ENCODE measurements at places on chromosomes 2 and 18.

DNA sequence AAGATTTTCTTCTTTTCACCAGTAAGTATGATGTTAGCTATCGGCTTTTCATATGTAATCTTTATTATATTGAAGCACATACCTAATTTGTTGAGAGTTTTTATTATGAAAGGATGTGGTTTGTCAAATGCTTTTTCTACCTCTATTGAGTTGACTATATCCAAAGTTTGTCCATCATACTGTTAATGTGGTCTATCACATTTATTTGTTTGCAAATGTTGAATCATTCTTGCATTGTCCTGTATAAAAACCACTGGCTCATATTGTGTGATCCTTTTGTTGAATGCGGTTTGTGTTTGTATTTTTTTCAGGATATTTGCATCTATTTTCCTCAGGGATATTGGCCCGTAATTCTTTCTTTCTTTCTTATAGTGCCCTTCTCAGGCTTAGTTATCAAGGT lies 675.5 kb downstream of the NUP35 start:
- DNase-seq = no peak

- DNase-seq = no peak
Observed at GRCh38 chr18:44651478-44651877, 29.2 kb upstream of the SETBP1 start.

DNA sequence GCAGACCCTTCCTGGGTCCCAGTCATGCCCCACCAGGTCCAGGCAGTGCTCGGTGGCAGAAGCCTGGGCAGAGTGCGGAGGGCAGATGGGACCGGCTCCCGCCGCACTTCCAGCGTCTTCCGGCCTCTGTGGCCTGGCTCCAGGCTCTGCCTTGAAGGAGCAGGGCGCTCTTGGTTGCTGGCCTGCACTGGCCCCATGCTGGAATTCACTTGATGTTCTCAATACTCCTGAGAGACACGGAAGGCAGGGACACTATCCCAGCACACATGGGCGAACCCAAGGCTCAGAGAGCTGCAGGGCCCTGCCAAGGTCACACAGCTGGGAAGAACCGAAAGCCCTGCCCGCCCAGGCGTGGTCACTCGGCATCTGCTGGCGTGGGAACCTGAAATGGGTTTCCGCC lies 87.6 kb upstream of the ODC1 start:
- DNase-seq = no peak

DNA sequence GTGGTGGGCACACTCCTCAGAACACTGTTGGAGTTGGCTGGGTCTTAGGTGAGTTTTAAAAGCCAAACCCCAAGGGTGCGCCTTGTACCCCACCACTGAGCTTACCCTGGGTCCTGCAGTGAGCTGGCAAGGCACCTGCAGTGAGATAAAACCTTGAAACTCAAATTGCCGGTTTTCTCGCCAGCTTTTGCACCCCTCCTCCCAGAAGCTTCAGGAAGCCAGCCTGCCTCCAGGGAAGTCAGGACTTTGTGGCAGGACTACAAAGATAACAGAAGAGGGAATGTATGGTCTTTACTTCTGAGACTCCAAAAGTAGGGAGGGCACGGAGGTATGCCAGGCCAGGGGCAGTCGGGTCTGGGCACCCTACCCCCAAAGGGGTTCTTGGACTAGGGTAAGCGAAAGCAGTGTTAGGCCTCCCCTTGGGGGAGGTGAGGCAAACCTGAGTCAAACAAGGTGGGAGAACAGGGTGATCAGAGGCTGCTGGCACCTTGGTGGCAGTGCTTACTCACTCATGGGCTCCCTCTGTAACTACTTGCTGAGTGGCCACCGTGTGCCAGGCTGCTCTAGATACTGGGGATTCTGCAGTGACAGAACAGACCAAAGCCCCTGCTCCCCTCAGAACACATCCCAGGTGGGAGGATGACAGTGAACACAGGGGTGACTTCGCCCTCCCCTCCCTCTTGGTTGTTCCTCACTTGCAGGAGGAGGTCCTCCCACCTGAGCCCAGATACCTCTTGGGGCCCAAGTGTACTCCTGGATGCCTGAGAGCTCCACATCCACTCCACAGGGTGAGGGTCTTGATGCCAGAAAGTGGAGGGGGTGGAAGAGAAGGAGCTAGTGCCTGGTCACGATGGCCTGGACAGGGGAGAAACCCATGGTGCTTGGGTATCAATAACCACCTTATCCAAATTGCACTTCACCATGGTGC lies 69.3 kb upstream of the RGPD5 start:
- DNase-seq = no peak

- no peak for DNase-seq
Observed at GRCh38 chr2:230537531-230537976, 121.6 kb downstream of the SP100 start.

DNA sequence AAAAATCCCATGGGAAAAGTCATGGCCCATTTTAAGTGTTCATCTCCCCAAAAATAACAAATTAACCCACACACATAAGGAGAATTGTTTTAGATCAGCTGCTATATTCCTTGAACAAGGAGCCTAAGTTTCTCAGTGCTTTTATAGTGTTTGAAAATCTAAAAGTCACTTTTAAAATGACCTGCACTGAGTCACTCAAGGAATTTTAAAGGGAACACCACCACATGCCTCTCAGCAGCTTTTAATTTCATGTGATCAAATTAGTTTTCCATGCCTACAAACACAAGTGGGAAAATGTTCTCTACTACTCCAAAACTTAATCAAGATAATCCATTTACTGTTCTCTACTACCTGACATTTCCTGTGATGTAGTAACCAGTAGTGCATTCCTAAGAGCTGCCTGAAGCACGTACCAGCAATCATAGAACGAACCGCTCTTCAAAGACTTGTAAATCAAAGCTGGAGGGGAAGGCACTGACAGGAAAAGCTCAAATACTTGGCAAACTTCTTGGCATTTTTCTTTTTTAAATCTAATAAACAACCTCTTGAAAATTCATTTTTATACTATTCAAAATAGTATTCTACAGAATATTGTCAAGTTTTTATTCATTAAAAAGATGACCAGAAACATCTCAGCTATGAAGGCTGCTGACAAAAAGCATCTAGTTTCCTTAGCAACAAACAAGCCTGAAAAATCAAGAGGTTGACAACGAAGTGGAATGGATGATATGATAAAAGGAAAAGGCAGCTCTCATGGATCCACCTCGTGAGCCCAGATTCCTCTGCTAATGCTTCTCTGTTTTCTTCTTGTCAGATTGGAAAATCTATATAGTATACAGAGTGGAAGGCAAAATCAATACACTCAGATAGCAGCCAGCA lies 37.2 kb downstream of the LRPPRC start:
- no peak for DNase-seq

DNA sequence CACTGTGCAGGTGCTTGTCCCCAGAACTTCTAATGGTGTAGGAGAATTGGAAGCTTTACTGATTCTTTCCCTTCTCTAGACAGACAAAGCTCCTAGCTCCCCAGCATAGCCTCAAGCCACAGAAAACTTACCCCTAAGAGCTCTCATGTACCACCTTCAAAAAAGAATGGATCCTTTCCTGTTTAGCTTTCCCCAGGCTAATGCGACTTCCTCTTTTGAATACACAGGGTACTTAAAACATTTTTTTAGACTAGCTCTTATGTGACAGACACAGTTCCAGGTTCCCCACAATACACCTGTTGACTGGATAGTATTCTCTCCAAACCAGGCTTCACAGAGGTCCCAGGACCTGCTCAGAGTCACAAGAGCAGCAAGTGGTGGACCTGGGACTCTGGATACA lies 8.3 kb downstream of the CTAGE1 start:
- no peak for DNase-seq

- no peak for DNase-seq
Observed at GRCh38 chr2:153622285-153622684, 143.7 kb upstream of the RPRM start.

- no peak for DNase-seq
Observed at GRCh38 chr2:105437708-105438103, 38.9 kb upstream of the FHL2 start.

DNA sequence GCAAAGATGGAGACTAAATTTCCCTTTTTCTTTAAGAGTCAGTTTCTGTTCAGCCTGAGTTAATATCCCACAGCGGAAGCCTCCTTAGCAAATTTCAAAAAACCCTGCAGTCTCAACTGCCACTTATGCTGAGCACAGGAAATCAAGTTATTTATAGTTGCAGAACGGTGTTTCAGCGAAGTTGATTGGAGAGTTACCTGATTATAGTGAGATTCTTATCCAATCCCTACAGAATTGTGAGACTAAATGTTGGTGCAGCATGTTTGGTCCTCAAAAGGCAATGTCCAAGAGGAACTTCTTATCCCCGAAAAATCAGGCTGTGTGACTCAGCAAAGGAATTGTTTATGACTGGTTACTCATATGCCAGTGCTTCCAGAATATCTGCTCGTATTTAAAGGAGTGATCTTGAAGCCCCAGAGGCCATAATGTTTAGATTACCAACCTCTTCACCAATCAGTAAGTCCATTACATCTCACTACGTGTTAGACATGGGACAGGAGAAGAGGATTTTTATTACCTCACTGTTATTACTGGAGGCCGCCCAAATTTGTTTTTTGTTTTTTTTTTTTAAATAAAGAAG lies 67.9 kb downstream of the LRRFIP1 start:
- DNase-seq = no peak

DNA sequence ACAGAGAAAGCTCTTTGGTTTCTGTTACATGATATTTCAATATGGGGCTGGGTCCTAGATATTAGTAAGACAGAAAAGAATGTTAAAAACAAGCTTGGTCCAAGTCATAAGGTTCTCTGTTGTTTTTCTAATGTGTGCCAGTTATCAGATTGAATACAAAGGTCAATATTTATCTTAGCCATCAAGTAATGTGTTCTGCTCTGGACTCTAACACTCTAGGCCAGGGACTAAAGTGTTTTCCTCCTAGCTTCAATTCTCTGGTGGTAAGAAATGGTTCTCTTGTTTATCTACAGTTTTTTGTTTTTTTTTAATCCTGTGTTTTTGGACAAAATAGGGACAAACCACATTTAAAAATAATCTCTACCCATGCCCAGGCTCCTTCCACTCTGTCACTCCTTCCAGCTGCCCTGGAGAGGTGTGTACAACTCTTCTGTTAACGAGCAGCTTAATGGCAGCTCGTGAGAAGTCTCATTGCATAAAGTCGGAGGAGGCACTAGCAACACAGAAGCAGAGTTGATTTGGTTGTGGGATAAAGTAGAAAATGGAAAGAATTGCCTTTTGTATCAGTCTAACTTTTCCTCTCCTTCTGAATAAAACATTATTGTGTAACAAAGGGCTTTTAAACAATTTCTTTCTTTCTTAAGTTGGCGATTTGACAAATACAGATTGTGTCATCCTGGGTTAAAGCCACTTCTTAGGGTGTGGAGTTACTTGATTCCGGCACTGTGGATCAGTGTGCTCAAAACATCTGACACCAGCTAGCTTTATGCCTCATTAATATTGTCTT lies 8.0 kb upstream of the SESTD1 start:
- peak; percentile 76 for DNase-seq

GRCh38 chr2:207260947-207261346 lies 95.2 kb upstream of the KLF7 start:
- no peak for DNase-seq

GRCh38 chr2:75396314-75396713 lies 164.4 kb downstream of the EVA1A start:
- DNase-seq = no peak

DNA sequence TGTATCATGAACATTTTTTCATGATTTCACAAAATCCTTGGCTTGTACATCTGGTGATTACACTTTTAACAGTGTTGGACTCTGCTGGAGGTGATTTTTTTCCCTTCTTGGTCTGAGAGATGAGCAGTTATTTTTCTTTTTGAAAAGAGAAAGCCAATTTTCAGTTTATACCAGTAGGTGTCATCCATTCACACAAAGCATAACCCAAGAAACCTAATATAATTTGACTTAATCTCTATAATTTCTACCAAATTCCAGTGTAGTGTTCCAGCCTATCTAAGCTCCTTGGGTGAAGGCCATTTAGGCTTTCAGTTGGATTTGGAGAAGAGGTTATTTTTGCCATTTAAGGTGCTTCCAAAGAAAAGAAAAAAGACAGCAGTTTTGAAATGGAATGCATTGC lies 7.7 kb upstream of the ICOS start:
- DNase-seq = no peak

- DNase-seq = peak; percentile 48
Observed at GRCh38 chr2:217918308-217919024, 84.3 kb downstream of the TNS1 start.

- no peak for DNase-seq
Observed at GRCh38 chr2:225937625-225938187, 538.2 kb downstream of the NYAP2 start.

GRCh38 chr2:218722876-218723785 lies 12.5 kb downstream of the TTLL4 start:
- DNase-seq = no peak

GRCh38 chr2:47488870-47489584 lies 86.1 kb downstream of the MSH2 start:
- peak; percentile 42 for DNase-seq

GRCh38 chr18:46718501-46719341 lies 38.1 kb downstream of the ST8SIA5 start:
- no peak for DNase-seq

GRCh38 chr18:49847524-49847923 lies 34.2 kb upstream of the ACAA2 start:
- DNase-seq = no peak

DNA sequence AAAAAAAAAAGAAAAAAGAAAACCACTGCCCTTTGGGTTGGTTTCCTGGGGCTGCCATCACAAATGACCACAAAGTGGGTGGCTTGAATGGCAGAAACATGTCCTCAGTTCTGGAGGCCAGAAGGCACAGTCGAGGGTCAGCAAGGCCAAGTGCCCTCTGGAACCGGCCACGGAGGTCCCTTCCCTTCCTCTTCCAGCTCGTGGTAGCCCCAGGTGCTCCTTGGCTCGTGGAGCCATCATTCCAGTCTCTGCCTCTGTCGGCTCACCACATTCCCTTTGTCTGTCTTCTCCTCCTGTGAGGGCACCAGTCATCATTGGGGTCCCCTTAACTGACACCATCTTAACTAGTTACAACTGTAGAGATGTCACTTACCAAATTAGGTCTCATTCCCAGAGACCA lies 8.5 kb upstream of the NFATC1 start:
- no peak for DNase-seq

- no peak for DNase-seq
Observed at GRCh38 chr18:22609642-22610041, 191.9 kb upstream of the CTAGE1 start.

DNA sequence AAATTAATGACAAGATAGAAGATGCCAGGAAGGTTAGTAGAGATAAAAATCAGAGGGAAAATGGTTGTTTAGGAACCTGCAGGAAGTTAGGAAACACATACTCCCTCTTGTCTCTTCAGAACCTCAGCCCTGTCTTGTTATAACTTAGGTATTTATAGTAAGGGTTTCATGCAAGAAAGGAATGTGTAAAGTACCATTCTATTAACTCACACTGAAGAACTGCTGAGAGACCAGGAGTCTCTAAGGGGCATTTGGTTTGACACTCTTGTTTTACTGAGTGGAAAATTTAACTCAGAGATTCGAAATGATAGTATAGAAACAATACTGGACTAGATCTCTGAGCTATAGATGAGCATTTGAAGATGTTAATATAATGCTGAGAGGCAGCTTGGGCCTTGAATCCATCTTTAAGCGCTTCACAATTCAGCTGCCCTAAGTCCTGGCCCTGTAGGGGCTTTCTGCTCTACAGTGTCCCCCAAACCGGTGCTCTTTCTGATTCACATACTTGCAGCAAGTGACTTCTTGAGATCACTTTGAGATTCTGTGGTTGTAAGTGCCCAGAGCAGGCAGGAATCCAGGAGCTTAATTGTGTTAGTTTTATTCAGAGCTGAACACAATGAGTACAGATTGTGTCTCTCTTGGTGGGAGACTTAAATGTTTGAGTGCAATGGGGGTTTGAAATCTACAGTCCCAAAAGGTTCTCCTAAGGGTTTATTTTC lies 235.0 kb upstream of the RGPD4 start:
- DNase-seq = no peak

All from Ammon's horn (tissue), 1 donor.